ENCODE measurements at places on chromosomes 12 and 14. TPM values are rescaled to one million over a fixed set of nuclear protein-coding genes. Genes with fewer than 3 reads are reported as not detected.

TRHDE gene
- not detected for total RNA-seq

FZD10 gene
- not detected for total RNA-seq

ADAM21 gene
- not detected for total RNA-seq

ANKRD33 gene
- total RNA-seq: not detected

SAMD15 gene
- 0.23 TPM for total RNA-seq

KRT80 gene
- not detected for total RNA-seq

ZNF891 gene
- 3.4 TPM for total RNA-seq

PTGER2 gene
- 158 TPM for total RNA-seq

RALGAPA1 gene
- total RNA-seq: 37.2 TPM

GALNT16 gene
- not detected for total RNA-seq

SERPINA6 gene
- not detected for total RNA-seq

CCDC196 gene
- not detected for total RNA-seq

GLI1 gene
- 1.5 TPM for total RNA-seq

RPL10L gene
- total RNA-seq: not detected

BCL7A gene
- total RNA-seq: 9.7 TPM

TMPRSS12 gene
- total RNA-seq: not detected

CCDC197 gene
- total RNA-seq: not detected

ZFYVE1 gene
- total RNA-seq: 17.5 TPM

ABCC9 gene
- total RNA-seq: not detected

FITM1 gene
- 1.5 TPM for total RNA-seq

C12orf43 gene
- 16.7 TPM for total RNA-seq

BEGAIN gene
- total RNA-seq: 1.4 TPM

SERPINA1 gene
- not detected for total RNA-seq

RIMKLB gene
- 9.4 TPM for total RNA-seq

MYO1A gene
- 1.2 TPM for total RNA-seq

RHOF gene
- total RNA-seq: 153 TPM

SPRYD3 gene
- total RNA-seq: 24.3 TPM

PAWR gene
- total RNA-seq: 4.0 TPM

STYK1 gene
- total RNA-seq: 0.34 TPM

NOXRED1 gene
- 0.58 TPM for total RNA-seq

NRIP2 gene
- not detected for total RNA-seq

SRSF9 gene
- 155 TPM for total RNA-seq

SLC6A12 gene
- total RNA-seq: not detected

GPRC5A gene
- 0.05 TPM for total RNA-seq

CTSG gene
- 0.23 TPM for total RNA-seq

TRIM9 gene
- total RNA-seq: 0.34 TPM

CHURC1 gene
- 91.7 TPM for total RNA-seq

SPTB gene
- not detected for total RNA-seq

COQ5 gene
- 27.8 TPM for total RNA-seq

ESPL1 gene
- 71.7 TPM for total RNA-seq

PLCZ1 gene
- total RNA-seq: not detected

NRL gene
- 3.0 TPM for total RNA-seq

POTEM gene
- total RNA-seq: not detected
